ENCODE measurements at places on chromosomes 16 and 17. TPM values are rescaled to one million over a fixed set of nuclear protein-coding genes. Genes with fewer than 3 reads are reported as not detected.

DNA sequence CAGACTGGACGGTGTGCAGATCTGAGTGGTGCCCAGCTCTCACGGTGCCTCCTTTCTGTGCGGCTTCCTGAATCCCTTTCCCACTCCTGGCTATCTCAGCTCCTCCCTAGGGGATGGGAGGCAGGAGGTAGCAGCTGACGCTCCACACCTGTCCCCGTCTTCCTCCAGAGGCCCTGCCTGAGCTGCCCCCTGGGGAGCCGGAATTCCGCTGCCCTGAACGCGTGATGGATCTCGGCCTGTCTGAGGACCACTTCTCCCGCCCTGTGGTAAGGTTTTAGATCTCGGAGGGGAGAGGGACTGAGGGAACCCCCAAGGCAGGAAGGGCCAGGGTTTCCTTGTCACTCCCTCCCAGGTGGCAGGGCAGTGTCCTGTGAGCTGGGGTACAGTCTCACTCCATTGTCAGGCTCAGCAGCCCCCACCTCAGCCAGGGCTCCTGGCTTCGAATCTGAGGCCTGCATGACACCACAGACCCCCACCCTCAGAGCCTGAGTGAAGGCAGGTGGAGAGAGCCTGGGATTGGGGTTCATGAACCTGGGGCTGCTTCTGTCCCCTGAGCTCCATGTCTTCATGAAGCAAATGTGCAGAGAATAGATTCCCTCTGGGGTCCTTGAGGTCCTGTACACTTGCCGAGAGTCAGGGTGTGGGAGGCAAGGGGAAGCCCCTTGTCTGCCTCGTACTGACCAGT lies 6.6 kb downstream of the DEF8 start:
- no peak for DNase-seq

- no peak for DNase-seq
Observed at GRCh38 chr17:289409-289808, 63.2 kb downstream of the RPH3AL start.

DNA sequence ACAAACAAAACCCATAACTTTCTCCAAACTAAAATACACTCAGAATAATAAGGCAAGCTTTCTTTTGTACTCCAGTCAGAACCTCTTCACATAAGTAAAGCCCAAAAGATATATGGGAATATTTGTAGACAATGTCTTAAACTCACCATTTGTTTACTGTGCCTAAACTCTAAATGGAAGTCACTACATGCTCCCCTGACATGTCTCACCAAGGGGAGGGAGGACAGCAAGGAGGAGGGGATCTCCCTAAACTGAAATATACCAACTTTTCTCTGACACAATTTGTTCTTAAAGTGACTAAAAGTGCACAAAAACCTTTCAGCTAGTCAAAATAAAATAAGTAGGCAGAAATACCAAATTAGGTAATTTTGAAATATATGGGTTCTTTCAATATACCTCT lies 38.5 kb downstream of the GRB7 start:
- no peak for DNase-seq

- DNase-seq, result no peak
Observed at GRCh38 chr17:77927777-77928518, 30.6 kb upstream of the TNRC6C start.

DNA sequence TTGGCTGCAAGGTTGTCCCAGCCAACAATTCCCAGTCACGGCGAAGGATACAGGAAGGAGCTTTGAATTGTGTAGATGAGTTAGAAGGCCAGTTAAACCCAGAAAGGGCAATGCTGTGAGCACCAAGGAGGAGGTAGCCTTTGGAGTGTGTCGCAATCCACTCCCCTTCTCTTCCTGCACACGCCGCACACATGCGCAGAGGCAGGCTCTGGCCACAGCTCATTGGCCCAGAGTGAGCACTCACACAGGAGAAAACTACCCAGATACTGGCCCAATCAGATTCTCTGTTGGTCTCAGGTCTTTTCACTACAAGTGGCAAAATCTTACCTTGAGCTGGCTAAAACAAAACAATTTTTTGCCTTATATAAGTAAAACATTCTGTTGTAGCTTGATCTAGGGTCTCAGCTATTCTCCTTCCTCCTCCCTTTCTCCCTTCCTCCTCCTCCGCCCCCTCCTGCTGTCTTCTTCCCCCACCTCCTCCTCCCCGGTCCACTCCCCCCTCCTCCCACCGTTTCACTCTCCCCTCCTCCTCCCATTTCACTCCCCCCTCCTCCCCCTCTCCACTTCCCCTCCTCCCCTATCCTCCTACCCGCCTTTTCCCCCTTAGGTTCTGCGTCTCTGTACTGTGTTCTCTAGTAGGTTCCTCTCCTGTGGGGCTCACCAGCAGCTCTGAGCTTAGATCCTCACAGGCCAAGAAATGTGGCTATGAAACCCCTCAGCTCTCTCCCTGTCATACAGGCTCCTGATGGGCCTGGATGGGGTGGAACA lies 344.9 kb downstream of the CPPED1 start:
- no peak for DNase-seq

DNA sequence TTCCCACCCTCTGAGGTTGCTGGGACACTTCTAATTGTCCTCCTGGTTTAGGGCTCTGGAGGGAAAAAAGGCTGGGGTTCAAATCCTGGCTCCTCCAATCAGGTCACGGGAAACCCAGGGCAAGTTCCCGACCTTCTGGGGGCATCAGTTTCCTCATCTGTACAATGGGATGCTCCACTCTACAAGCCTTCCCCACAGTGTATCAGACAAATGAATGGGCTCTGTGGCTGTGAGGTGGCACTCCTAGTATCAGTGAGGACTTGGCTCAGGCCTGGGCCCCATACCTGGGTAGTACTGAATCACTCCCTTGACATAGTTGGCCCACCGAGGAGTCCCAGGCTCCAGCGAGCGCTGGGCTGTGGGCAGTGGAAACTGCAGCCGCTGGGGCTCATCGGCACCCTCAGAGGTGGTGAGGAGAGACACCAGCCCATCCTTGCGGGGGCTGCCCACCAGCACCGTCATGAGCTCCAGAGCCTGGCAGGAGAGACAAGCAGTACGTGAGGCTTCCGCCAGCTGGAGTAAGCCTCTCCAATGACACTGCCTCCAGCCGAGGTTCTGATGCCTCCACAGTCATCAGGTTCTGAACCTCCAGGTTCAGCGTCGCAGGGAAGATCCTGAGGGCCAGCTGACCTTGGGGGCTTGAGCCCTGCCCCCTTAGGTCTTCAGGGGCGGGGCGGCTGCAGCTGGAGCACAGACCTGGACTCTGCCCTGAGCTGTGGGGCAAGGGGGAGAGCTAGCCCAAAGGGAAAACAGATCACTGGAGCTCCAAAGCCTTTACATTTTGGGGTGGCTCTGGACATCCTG lies 1.2 kb downstream of the GALK1 start:
- no peak for DNase-seq

GRCh38 chr17:78210111-78210510 lies 3.9 kb upstream of the BIRC5 start:
- DNase-seq, result no peak

DNA sequence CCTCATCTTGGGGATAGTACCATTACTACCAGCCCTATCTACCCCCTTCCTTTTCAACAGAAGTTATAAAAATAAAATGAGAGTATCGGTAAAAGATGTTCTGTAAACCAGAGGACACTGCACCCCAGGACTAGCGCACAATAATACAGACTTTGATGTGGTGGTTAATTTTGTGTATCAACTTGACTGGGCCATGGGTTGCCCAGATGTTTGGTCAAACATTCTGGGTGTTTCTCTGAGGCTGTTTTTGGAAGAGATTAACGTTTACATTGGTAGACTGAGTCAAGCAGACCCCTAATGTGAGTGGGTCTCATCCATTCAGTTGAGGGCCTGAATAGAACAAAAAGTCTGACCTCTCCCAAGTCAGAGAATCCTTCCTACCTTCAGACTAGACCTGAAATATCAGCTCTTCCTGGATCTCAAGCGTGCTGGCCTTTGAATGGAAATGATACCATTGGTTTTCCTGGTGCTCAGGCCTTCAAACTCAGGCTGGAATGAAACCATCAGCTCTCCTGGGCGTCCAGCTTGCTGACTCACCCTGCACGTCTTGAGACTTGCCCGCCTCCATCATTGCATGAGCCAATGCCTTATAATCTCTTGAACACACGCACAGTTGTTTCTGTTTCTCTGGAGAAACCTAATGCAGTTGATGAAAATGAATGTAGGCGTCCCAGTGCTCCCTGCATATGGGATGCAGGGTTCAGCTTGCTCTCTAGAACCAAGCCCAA lies 10.1 kb downstream of the MRM1 start:
- no peak for DNase-seq

DNA sequence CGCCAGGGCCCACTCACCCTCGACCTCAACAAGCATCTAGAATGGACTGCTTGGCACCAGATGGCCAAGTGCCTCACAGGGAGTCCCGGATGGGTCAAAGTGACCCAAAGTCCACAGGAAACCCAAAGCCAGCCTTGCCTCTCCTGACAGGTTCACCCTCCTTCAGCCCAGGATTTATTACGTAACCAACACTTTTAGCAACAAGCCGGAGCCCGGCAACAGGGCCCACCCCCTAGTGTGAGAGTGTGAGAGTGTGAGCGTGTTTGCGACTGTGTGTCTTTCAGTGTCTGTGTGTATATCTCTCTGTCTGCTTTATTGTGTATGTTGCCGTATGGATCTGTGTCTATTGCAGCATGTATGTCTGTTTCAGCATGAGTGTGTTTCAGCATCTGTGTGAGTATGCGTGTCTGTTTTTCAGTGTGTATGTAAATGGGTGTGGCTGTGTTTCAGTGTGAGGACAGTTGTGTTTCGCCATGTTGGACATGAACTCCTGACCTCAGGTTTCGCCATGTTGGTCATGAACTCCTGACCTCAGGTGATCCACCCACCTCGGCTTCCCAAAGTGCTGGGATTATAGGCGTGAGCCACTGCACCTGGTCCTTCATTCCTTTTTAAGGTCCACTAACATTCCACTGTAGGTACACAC lies 13.7 kb upstream of the PEMT start:
- no peak for DNase-seq

DNA sequence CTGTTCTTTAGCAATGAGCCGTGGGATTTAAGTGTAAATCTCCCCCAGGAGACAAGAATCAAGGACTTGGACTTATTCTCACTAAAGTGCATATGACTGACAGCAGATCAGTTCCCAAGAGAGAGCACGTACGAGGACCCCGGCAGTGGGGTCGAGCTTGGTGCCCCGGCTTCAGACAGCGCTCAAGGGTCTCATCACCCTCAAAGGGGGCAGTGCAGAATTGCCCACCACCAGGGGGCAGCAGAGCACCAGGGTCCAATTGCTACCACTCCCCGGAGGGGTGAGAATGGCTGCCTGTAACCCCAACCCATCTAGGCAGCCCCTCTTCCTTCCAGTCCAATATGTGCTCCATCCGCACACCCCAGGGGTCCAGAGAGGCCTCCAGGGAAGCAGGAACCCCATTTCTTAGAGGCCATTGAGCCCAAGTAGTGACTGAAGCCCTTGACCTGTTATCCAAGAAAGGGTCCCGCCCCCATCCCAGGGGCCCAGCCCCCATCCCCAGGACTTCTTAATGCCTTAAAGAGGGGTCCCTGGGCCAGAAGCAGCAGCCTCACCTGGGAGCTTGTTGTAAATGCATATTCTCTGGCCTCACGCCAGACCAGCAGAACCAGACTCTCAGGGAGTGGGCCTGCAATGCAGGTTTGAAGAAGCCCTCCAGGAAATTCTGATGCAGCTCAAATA lies 86.1 kb downstream of the ZDHHC7 start:
- no peak for DNase-seq

- DNase-seq, result no peak
Observed at GRCh38 chr17:42136654-42137051, 14.0 kb downstream of the HSPB9 start.

- peak; percentile 74 for DNase-seq
Observed at GRCh38 chr17:7922269-7922844, 6.3 kb upstream of the RNF227 start.

DNA sequence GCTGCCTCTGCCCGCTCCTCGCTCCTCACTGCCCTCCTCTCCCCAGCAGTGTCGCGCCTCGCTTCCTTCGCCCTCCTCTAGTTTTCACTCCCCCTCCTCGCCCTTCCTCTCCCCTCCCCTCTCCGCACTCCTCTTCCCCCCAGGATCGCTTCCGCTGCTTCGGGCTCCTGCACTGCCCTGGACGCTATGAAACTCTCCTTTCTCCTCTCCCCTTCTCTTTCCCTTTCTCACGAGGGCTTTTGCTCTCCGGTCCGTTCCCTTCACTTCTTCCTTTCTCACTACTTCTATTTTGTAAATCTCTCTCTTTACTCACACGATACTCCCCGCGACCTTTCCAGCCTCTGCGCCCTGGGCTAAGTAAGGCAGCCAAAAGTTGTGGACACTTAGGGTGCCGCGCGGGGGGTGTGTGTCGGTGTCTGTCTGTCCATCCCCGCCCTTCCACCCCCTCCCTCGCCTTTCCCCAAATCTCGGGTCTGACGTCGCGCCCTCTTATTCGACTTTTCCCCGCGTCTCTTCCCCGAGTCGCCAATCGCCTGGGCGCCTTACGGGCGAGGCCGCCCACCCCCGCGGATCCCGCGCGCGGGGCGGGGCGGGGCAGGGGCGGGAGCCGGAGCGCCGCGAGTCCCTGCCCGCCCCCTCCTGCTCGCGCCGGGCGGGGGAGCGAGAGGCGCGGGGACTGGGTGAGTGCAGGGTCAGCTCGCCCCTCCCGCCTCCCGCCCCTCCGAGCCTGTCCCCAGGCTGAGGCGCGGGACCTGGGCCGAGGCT lies at the start of gene IRX3:
Gene IRX3 (minus strand): TSS at position 422 of the 765 bp plus-strand sequence. CDS start 737 bp downstream, outside the sequence.
- DNase-seq, result peak; percentile 86

DNA sequence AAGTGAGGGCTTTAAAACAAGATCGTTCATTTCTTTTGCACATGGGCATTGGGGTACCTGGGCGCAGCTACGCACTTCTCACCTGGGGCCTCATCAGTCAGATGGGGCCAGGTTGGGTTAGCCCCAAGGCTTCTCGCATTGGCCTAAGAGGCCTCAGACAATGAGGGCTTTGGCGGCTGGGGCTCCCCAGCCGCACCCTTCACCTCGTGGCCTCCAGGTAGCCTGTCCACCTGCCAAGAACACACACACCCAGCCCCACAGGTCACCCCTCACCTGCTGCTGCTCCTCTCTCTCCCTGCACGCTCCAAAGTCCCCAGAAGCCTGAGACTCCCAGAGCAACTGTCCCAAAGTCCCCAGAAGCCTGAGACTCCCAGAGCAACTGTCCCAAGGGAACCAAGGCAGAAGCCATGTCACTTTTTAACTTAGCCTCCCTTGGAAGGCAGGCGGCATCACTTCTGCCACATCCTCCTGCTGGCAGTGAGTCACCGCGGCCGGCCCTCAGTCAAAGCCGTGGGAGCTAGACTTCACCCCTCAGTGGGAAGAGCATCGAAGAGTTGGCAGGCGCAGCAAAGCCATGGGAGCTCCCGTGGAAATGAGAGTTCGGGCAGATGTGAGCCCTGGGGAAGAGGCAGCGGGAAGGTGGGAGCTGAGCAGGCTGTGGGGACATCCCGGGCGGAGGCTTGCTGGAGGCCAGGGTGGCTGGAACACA lies 78.9 kb upstream of the PLCG2 start:
- DNase-seq, result no peak

GRCh38 chr16:72637306-72637705 lies 410.6 kb downstream of the ZFHX3 start:
- no peak for DNase-seq

The COL1A1 gene
- polyA plus RNA-seq, result 122 TPM

The CDH3 gene
- 20.2 TPM for polyA plus RNA-seq

The SLC52A1 gene
- polyA plus RNA-seq, result 0.71 TPM

The TEKT1 gene
- 9.3 TPM for polyA plus RNA-seq

The KRTAP2-3 gene
- not detected for polyA plus RNA-seq

The CLEC18C gene
- 0.14 TPM for polyA plus RNA-seq

The CMTM1 gene
- 2.0 TPM for polyA plus RNA-seq

The CMTM3 gene
- polyA plus RNA-seq, result 46.4 TPM

The KRTAP4-9 gene
- not detected for polyA plus RNA-seq

The CCL14 gene
- polyA plus RNA-seq, result 66.0 TPM
